Activated naive CD4-positive, alpha-beta T cell treated with anti-CD3 and anti-CD28 coated beads for 36 hours (primary cell): ENCODE measurements at places on chromosomes 3 and 15.

DNA sequence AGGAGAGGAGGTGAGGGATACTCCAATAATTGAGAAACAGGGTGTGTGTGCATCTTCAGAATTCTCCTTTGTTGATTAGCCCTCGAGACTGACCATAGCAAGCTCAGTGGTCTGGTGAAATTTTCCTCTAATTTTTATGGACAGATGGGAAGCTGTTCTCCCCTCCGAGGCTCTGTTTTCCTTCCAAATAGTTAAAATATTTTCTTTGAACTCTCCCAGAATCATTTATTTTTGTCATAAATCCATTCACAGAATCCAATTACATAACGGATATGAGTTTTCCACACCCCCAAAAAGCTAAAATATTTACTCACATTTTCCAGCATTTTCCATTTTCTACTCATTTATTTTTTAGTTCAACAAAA is 36.5 kb downstream of the QTRT2 start:
- no peak for DNase-seq

DNA sequence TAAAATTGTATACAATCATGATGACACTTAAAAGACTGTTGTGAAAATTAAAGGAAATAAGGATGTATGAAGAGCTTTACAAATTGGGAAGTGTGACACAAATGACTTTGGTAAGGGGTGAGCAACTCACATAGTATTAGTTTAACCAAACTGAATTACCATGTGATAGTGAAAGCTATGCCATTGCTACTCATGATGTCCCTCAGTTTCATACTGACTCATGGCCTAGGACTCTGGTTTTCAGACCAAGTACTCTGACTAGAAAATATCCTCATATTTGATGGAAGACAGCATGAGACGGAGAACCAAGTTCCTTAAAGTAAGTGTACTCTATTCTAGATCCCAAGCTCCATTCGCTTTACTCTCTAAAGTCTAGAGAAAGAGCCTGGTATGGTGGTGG is 203.2 kb upstream of the ICE2 start:
- DNase-seq, result no peak

- DNase-seq, result no peak
Measured at GRCh38 chr3:48970586-48970985, 19.5 kb upstream of the P4HTM start.

DNA sequence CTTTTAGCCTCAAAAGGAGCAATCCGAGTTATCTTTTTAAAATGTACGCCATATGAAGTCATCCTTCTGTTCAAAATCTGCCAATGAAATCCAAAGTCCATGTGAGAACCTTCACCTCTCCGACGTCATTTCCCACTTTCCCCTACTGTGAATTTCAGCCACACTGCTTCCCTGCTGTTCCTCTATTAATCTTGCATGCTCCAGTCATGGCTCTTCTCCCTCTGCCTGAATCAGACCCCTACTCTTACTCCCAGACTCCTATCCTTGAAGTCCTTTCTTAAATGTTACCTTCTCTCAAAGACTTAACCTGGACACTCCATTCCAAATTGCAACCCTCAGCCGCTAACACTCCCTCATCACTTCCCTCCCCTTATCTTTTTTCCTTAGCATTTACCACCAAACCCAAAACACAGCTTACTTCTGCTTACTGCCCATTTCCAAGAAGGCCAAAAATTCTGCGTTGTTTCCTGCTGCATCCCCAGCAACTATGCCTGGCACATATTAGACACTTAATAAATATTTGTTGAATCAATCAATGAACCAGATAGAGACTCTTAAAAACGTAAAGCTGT is 1.2 kb downstream of the NKIRAS1 start:
- DNase-seq, result no peak

DNA sequence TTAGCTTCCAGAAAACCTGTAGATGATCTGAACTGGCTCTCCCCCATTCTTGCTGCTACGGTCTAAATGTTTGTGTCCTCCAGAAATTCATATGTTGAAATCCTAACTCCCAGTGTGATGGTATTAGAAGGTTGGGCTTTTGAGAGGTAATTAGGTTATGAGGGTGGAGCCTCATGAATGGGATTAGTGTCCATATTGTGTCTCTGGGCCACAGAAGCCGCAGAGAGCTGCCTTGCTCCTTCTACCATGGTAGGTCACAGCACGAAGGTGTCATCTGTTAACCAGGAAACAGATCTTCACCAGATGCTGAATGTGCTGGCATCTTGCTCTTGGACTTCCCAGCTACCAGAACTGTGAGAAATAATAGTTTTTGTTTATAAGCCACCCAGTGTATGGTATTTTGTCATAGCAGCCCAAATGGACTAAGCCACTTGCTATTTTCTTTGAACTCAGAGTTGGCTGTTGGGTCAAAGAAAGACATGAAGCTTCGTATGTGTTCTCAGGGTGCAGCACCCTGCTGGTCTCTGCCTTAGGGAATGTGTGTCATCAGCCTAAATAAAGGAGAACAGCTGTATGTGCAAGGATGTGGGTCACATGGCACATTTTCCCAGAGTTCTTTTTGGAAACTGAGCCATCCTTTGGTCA is 317.5 kb upstream of the SLCO3A1 start:
- no peak for DNase-seq

DNA sequence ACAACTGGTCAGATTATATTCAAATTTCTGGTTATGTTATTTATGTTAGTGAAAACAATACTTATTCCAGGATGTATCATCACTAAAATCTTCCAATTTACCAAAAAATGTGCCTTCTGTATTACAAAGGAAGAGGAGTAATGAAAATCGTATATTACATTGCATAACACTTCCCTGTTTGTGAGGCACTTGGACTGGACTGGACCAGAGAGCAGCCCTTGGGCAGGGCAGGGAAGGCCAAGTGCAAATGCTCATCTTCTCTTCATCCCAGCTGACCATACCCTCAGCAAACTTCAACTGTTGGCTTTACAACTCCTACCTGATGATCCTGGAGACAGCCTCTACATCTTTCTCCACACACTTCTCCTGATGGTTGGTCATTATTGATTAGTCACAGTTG is 285.7 kb upstream of the MME start:
- no peak for DNase-seq
